ENCODE measurements at places on chromosomes 13 and 19.

DNA sequence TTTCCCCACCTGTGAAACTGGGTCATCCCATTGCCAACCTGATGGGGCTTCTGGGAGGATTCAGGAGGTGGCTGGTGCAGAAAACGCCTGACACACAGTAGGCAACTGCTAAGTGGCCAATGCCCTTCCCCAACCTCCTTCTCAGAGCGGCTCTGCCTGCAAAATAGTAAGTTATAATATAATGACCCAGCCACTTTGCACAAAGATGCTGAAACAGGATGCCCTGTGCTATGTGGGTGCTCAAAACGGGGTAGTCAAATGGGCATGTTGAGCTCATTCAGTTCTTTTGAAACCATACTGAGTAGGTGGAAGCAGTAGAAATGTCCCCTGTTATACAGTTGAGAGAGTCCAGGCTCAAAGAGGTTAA lies 507 bp downstream of the MARCHF2 start:
- DNase-seq, result no peak

- no peak for DNase-seq
Observed at GRCh38 chr19:18684642-18684993, 1.1 kb downstream of the CRTC1 start.

DNA sequence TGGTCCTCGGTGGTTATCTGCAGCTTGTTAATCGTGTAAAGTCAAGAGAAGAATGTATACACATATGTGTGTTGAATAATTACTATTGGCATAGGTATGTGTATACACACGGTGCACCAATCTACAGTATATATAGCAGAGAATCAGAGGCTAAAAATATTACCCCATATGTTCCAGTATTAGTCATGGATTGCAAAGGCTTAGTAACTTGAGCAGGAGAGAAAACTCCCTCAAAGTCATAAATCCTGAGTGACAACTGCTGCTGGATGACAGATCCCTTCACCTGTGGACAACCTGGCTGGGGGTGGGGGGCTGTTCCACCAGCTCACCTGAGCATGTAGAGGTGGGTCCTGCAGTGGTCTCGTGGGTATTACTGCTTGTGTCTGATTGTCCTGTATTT lies 185.0 kb downstream of the ZNF536 start:
- DNase-seq, result no peak

DNA sequence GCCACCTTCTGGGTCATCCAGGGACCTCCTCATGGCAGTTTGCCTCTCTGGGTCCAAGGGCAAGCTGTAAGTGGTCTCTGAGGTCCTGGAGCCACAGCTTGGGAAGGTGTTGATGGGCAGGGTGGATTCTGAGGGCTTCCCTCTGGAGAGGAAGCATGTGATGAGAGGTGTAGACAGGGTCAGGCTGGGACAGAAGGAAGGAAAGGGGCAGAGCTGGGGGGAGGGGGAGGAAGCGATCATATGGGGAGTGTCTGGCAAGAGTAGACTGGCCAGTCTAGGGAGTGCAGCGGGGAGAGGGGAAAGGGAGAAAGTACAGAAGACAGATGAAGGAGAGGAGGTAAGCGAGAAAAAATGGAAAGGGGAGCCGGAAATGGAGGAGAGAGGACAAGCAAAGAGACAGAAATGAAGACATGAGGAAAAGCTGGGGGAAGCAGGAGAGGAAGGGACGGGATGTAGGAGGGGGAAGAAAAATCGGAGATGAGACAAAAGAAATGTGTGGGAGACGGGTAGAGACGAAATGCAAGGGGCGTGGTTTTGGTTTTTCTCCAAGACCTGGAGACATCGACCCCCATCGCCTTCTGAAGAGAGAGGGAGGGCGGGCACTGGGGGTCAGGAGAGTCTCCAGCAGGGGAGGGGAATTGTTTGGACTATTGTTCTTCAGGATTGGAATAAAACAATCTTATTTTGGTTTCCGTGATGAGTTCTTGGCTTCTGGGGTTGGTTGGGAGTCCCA lies 26.6 kb downstream of the ZSWIM9 start:
- no peak for DNase-seq

- DNase-seq, result no peak
Observed at GRCh38 chr19:52993342-52994178, 20.2 kb upstream of the ERVV-1 start.

DNA sequence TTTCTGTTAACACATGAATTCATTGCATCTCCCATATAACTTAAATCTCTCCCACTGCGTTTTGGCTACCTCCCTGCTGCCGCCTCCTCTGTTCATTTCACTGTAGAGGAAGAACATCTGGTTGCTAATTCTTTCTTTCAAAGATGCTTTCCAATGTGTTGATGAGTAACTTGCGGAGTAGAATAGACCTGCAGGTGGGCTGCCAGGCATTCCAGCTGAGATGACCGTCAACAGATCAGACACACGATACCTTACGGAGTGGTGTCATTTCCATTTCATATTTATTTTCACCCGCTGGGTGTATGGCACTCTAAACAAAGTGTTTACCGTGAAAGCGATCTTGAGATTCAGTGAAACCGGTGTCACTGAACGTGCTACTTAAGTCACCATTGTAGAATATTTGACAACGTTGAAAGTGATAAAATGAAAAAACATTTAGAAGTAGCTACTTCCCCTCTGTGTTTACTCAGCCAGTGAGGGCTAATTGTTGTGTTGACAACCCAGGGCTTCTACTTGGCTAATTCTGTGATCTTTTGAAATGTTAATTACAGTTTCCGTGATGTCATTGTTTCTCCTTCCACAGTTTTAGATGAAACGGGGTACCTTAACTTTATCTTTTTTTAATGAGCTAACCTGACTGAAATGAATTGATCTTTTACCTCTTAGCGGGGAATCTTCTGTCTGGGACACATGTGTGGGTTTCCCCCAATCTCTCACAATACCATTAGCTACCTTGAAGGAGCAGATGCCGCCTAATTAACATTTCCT lies 228.5 kb upstream of the ARGLU1 start:
- peak; percentile 5 for DNase-seq

GRCh38 chr13:113637262-113638160 lies 20.5 kb downstream of the ATP4B start:
- DNase-seq, result no peak

DNA sequence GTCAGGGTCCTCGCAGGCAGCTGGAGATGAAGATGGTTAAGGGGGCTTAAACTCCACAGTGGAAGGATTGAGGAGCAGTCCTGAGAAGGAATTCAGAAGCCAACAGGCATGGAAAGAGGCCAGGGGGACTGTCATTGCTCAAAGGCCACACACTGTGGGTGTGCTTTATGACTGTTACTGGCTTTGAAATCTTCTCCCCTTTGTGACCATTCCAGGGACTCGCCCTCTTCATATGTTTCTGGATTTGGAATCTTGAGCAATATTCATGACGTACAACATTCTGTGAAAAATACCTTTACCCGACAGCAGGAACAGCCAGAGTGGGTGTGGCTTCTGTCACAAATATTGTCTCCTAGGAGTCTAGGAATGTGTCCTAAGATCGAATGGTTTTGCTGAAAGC lies 16.6 kb downstream of the CEACAM7 start:
- DNase-seq, result no peak
